Activated gamma-delta T cell treated with anti-CD3 and anti-CD28 coated beads, Interleukin-2, amount 50 U/mL, for 16 hours (primary cell): ENCODE measurements at places on chromosomes 1 and 21.

- no peak for DNase-seq
These were observed 6.8 kb upstream of the KLF17 start for GRCh38 chr1:44111861-44112260.

DNA sequence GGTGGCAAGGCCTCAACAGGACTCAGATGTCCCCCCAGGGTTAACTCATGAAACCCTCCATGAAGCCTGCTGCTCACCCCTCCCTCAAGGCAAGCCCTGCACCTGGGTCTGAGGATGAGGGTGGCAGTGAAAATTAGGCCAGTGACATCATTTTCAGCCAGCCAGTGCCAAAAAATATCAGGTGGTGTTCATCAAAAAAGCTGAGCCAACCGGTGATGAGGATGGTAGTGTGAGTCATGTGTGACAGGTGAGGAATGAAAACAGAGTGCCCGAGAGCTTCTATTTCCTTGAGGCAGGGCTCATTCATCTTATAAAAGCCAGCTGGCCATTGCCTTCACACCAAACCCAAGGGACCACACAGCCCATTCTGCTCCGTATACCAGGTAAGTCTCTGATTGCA is at the start of gene SPRR1A:
Gene SPRR1A (plus strand): TSS at position 339 of the 400 bp plus-strand sequence. CDS start 1,150 bp downstream, outside the sequence.
- no peak for DNase-seq

DNA sequence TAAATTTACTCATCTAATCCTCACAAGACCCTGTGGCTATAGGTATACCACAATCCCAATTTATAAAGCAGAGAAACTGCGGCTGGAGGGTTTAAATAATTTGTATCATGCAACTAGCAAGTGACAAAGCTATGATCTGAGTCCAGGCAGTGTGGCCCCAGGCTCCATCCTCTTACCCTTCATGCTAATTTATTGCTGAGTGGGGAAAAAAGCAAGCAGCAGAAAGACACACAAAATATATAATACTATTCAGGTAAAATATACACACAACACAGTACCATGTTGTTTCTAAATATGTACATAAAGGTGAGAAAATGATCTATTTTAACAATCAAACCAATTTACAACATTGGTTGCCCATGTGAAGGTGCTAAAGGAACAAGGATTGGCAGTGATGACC is 17.3 kb upstream of the LORICRIN start:
- no peak for DNase-seq

DNA sequence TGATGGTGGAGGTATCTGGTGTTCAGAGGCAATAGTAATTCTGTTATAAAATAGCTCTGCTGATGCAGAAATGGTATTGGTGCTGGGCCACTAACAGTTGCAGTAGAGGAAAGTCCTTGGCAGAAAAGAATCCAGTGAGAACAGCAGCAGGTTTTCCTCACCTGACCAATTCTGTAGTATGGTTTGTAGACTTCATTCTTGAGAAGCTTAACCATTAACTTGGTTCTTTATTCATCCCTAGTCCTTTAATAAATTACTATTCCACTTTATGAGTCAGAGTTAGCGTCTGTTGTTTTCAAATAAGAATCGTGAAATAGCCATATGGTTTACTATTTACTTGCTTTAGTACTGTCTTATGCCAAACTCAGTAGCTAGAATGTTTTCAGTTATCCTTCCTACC is 128.5 kb upstream of the SERTAD4 start:
- DNase-seq = no peak

- DNase-seq = no peak
These were observed 249.2 kb upstream of the NFIA start for GRCh38 chr1:60833173-60833572.

DNA sequence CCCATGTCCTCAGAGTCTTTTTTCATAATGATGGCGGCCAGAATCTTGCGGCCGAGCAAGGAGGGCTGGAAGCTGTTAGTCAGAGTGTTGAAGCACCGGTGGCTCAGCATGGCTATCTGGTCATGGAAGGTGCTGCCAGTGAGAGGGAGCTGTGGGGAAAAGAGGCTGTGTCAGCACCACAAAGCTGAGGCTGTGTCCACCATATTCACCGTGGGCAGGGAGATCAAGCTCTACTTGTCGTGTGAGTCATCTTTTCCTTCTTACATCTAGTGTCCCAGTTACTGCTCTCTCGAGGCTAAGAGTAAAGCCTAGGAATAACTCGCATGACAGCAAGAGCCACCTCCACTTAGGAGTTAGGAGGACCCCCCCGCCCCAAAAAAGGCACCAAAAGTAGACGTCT is 18.2 kb downstream of the ADAR start:
- DNase-seq = no peak

GRCh38 chr1:10188133-10188650 is 22.2 kb upstream of the KIF1B start:
- no peak for DNase-seq

- no peak for DNase-seq
These were observed 52.9 kb downstream of the NFIA start for GRCh38 chr1:61135291-61135690.
